Hematopoietic multipotent progenitor cell (in vitro differentiated cells): ENCODE measurements at places on chromosomes 3 and 15.

DNA sequence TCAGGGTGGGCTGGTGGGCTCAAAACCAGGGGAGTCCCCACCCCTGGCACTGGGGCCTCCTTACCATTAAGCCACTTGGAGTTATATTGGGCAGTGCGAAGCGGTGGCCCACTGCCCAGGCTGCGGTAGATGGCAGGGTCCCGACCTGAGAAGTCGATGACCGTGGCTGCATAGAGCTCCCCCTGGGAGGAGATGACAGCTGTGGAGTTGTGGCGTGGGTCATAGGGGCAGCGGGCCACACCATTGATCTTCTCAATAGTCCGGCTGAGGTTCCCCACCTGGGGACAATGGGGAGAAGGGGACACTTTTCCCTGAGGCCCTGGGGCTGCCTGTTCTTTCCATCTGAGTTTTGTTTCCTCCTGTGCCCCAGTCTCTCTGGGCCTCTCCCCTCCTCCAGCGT lies 99.8 kb downstream of the SEMA5B start:
- no peak for DNase-seq

GRCh38 chr15:90232941-90233386 lies 777 bp downstream of the CIB1 start:
- DNase-seq: no peak

- DNase-seq: no peak
Measured at GRCh38 chr3:25603703-25604102, 61.0 kb downstream of the TOP2B start.

DNA sequence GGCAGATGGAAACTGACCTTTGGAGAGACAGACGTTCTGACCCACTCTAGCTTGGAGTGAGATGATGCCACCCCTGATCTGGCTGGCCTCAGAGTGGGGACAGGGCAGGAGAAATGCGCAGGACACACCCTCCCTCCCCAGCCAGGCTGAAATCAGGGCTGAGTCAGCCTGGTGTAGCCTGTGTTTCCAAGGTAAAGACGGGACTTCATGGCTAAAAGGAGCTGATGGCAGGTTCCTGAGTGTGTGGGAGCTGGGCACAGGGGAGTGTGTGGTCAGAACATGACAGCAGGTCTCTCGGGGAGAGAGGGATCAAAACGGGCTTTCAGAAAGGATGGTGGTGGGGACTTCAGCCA lies 14.6 kb upstream of the POLG start:
- DNase-seq: no peak

DNA sequence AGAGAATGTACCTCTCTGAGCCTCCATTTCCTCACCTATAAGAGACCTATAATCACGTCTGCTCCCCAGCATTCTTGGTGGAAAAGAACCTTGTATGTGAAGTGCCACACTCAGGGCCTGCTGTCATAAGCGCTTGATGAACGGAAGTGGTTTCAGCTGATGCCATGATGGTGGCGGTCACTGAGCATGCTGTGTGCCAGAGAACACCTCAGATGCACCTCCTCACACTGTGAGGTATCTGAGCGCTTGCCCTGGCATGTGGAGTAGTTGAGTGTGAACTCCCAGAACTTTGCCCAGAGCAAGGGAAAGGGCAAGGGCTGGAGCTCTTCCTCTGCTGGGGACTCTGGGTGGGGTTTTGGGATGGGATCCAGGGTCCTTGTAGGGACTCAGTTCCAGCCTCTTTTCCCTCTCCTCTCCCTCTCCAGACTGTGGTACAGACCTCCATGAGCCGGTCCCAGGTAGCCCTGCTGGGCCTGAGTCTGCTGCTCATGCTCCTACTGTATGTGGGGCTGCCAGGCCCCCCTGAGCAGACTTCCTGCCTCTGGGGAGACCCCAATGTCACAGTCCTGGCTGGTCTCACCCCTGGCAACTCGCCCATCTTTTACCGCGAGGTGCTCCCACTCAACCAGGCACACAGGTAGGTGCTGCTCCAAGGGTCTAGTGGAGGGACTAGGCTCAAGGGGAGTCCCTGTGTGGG lies 2.7 kb downstream of the ABHD14A start:
- DNase-seq: peak; percentile 22

DNA sequence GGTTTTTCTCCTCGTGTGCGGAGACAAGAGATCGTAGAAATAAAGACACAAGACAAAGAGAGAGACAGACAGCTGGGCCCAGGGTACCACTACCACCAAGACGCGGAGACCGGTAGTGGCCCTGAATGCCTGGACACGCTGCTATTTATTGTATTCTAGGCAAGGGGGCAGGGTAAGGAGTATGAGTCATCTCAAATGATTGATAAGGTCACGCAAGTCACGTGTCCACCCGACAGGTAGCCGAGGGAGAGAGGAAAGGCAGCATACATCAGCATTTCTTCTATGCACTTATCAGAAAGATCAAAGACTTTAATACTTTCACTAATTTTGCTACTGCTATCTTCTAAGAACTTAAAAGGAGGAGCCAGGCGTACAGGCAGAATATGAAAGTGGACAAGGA lies 28.2 kb downstream of the MYL3 start:
- no peak for DNase-seq

- no peak for DNase-seq
Measured at GRCh38 chr3:170040418-170040817, 2.6 kb downstream of the GPR160 start.

DNA sequence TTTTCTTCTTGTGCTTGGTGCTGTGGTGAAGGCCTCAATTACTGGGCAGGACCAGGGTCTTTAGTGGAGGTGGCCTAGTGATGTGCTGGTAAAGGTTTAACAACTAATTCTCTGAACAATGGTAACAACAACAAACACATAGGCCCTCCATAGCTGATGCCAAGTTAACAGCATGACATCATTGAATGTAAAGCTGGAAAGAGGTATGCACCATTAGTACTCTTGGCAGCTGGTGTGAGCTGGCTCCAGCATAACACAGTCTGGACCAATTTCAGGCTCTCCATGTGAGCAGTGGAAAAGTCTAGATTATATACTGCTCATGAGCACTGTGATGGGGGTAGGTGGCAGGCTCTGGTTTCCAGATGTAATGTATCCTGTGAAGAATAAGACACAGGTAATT lies 61.8 kb downstream of the SLC7A14 start:
- DNase-seq: no peak

DNA sequence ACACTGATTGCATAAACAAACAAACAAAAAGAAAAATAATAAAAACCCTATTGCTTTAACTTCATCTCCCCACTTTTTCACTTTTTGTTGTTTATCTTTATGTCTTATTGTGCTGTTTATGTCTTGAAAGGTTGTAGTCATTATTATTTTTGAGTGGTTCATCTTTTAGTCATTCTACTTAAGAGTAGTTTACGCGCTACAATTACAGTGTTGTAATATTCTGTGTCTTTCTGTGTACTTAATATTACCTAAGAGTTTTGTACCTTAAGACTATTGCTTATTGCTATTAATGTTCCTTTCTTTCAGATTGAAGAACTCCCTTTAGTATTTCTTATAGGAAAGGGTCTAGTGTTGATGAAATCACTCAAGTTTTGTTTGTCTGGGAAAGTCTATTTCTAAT lies 28.1 kb downstream of the TM4SF18 start:
- DNase-seq: no peak

DNA sequence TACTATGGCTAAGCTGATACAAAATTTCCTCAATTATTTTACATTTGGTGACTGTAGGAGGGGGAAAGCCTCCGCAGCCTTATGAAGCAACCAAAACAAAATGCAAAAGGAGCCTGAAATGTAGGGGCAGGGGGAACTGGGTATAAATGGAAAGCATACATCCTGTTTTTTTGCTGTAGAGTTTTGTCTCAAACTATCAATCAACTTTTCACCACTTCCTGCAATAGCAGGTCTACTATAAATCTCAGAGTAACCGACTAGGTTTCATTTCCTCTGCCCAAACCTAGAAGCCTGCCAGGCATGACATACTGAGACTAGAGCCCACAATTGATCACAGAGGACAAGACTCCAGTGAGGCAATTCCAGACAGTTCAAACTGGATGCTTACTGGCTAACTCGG lies 91.3 kb downstream of the SHQ1 start:
- DNase-seq: peak; percentile 93

DNA sequence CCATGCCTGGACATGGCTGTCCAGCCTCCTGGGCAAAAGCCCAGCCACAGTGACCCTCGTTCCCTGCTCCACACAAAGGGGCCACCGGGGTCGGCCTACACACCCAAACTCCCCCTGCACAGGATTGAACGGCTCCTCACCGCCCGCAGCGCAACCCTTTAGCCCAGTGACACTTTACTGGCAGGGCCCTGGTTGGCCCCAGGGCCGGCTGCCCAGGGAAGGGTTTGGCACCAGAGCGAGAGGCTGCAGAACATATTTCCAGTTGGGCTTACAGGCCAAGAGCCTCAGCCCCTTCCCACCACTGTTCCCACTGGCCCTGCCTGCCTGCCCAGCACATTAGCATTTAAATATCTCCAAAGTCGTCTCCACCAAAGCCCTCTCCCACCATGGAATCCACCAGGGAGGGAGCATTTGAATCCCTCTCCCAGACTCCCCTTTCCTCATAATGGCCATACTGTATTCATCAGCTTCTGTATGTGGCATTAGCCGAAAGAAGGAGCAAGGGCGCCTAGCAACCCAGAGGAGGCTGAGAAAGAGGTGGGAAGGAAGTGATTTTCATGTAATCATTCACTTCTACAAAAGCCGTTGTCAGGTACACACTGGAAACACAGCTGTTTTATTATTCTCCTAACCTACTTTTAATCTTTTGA lies 85.4 kb downstream of the SLC6A11 start:
- no peak for DNase-seq

GRCh38 chr15:57388464-57388863 lies 12.2 kb downstream of the CGNL1 start:
- DNase-seq: no peak
